Sciatic nerve (tissue), 2 donors: ENCODE measurements at places on chromosomes 7 and 10. TPM values are rescaled to one million over a fixed set of nuclear protein-coding genes. Genes with fewer than 3 reads are reported as not detected.

ATP6V0A4 gene
- not detected for total RNA-seq

NEUROD6 gene
- total RNA-seq: not detected

DNA sequence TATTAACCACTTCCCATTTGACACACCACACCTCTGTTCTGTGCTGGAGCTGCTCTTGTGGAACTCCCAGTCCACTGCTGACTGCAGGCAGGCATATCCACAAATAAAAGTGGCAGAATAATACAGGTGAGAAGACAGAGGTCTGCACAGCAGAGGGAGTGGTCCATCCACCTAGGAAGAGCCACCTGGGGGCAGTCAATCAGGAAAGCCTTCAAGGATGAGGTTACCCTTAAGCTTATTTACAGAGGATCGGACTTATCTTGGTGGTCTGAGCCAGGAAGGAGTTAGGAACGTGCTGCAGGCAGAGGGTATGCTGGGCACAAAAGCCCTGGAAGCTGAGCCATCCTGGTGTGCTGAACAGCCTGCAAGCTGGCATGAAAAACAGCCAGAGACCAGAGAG is 78.7 kb downstream of the FRMPD2 start:
- no peak for DNase-seq

MYPN gene
- total RNA-seq: 0.13 TPM

DNA sequence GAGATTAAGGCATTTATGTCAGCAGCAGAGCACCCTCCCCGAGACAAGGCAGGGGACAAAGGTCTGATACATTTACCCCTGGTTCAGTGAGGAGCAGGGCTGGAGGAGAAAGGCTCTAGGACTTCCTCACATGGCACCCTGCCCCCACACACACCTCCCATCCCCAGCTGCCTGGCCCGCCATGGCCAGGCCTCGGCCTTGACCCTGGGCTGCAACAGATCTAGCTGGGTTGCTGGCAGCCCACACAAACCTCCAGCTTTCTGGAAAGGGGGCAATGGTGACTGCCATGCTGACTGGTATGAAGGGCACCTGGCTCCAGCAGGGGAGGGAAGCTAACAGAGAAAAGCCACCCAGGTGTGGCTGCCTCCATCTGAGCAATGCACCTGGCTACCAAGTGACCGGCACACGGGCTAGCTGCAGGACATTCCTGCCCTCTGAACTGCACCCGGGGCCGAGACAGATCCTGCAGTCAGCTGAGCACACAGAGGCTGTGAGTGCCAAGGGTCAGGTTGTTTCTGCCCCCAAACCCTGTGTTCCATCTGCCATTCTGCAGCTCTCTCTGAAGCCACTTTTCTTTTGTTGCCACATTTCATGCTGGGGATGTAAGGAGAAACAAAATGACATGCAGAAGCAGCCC is 85.8 kb upstream of the LRRC18 start:
- DNase-seq: no peak

DNAH11 gene
- total RNA-seq: 0.49 TPM

GRCh38 chr10:75513292-75513885 is 82.0 kb downstream of the LRMDA start:
- DNase-seq: no peak

MMD2 gene
- total RNA-seq: 3.7 TPM

DNA sequence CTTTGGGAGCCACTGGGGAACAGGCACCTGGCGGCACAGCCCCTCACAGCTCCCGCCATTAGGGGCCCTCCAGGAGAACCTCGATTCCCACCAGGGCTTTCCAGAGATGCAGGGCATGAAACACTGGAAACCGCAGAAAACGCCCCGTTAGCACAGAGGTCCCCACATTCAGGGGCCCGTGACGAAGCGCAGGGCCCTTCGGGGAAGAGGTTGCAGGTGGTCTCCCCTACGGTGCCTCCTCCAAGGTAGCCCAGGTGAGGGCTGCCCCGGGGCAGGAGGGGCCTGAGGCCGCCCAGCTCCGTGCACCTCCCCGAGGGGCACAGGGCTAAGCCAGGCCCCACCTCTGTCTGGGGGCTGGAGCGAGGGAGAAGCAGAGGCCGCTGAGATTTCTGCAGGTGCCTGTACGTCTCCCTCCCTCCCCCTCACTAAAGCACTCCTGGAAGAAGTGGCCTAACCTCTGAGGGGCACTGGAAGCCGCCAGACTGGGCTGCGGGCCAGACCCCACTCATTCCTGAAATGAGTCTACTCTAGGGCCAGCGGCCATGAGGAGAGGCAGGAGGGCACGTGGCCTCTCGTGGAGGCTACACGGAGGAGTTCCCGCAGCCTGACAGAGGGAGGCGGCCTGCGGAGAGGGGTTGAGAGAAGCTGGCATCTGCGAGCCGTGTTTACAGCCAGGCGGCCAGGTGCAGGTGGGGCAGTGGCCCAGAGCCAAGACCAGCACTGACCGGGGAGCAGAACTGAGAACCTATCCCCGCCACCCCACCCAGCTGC is 6.9 kb downstream of the PDGFA start:
- no peak for DNase-seq

DNA sequence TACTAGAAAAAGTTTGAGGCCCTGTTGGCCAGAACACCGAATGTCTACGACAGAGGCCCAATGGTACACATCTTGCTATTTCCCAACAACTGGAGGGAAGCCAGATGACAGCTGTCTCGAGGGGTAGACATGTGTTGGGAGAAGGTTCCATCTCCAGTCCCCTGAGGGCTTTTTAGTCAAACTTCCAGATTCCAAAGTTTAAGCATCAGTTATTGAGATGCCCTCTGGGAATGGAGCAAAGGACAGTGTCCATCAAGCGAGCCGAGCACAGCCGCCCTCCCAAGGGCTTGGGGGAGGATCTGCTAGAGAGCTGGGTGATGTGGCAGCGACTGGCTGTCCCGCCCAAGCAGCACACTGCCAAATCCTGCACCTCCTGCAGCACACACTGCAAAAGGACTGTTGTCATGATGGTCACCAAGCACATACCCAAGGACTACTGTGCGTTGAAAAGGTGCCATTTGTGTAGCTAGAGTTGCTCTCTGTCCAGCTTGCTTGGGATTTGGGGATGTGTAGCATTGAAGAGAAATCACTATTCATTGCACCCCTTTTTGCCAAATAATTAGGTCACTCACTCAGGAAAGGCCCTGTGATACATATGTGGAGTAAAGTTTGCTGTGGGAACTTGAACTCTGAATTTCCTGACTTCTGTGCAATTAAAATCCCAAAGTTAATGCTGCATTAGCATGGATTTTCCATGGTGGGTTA is 164.6 kb downstream of the TRIL start:
- no peak for DNase-seq

TNPO3 gene
- total RNA-seq: 28.6 TPM

- no peak for DNase-seq
Measured at GRCh38 chr10:35872671-35873070, 230.6 kb upstream of the FZD8 start.

DNA sequence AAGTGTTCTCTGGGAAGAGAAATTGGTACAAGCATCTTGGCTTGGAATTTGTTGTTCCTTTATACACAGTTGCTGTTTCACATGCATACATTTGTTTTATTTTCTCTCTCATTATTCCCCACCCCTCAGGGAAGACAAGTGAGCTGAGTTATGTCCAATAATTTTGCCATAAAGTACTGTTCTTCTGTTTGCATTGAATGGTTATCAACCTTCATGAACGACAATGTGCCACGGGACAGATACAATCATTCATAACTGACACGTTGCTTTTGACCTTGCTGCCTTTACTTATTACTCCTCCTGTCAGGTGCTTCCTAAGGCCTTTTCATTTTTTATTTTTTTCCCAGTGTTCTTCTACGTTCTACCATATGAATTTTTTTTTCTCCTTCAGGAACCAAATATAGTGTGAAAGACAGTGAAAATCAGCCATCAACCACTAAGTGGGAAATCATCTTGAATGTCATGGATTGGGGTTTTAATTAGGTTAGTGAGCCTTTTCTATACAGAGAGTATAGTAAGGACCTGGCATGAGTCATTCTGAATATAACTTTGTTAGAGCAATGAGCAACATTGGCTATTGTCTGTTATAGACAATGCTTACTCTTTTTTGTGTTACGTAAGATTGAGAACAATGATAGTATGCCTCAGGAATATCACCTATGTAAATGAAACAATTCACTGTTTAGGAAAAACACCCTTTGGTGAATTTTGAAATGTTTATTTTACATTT is 383.2 kb downstream of the MALRD1 start:
- no peak for DNase-seq

DNA sequence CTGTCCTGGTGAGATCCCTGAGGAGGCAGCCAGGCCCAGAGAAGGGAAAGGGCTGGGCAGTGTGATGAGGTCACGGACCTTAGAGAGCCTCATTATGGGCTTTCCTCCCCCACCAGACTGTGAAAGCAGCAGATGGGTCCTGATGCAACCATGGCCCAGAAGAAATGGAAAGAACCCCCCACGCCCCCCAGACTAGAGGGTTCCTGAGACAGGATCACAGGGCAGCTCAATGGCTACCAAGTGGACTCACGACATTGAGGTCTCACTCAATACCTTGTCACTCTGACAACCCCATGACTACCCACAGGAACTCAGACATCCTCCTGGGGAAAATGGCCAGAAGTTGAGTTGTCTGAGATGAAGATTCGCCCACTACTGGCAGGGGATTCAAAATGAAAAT is 36.7 kb downstream of the FAM241B start:
- no peak for DNase-seq

- no peak for DNase-seq
Measured at GRCh38 chr7:47024991-47025390, 556.9 kb downstream of the TNS3 start.

GRCh38 chr7:158825628-158826289 is 3.5 kb downstream of the ESYT2 start:
- no peak for DNase-seq

DNA sequence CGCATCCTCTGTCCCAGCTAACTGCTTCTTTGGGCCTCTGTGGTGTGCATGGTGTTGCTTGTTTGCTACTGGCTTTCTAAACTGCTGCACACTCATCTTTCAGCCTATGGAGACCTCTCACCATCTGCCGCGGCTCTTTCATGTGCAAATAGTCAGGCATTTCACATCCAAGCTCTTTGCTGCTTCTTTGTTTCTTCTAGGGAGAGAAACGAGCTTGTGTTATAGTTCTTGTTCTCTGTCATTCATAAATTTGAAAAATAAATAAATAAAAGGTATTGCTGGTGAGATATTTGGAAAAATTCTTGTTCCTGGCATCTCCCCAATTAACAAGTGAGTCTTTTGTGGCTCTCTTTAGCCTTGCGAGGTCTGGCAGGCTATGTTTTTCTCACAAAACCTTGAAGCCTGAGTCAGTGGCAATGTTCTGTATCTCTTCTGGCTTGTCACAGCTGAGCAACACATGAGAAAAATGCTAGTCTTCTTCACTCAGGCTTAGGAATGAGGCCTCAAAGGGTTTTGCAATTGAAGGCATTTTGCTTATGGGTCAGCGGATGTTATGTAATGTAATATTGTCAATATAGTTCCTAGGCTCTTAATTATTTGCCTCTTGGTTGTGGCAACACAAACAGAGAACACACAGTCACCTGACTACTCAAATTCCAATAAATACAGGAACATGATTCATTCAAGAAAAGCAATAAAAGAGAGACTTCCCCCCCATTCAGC is 274.0 kb downstream of the FRMD4A start:
- DNase-seq: no peak

LIPJ gene
- 0.13 TPM for total RNA-seq

NPSR1 gene
- total RNA-seq: not detected

- no peak for DNase-seq
Measured at GRCh38 chr10:53430127-53430891, 657.7 kb upstream of the MBL2 start.

FAM25C gene
- not detected for total RNA-seq

- DNase-seq: no peak
Measured at GRCh38 chr7:22128528-22128920, 182.8 kb upstream of the CDCA7L start.

DNA sequence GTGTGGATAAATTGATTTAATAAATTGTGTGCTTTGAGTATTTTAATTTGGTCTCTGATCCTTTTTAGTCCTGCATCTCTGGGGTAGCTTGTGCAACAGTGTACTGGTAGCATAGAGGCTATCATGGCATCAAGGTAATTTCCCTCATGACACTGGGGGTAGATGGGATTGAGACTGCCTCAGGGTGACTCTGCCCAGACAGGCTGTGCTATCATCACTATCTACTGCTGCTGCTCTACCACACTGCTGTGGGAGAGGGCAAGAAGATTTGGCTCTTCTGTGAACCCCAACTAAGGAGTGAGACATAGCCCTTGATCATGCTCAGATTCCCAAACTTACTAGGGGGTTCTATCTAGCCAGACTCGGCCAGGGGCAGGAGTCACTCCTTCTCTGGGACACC is 43.6 kb upstream of the JAZF1 start:
- DNase-seq: no peak

DNA sequence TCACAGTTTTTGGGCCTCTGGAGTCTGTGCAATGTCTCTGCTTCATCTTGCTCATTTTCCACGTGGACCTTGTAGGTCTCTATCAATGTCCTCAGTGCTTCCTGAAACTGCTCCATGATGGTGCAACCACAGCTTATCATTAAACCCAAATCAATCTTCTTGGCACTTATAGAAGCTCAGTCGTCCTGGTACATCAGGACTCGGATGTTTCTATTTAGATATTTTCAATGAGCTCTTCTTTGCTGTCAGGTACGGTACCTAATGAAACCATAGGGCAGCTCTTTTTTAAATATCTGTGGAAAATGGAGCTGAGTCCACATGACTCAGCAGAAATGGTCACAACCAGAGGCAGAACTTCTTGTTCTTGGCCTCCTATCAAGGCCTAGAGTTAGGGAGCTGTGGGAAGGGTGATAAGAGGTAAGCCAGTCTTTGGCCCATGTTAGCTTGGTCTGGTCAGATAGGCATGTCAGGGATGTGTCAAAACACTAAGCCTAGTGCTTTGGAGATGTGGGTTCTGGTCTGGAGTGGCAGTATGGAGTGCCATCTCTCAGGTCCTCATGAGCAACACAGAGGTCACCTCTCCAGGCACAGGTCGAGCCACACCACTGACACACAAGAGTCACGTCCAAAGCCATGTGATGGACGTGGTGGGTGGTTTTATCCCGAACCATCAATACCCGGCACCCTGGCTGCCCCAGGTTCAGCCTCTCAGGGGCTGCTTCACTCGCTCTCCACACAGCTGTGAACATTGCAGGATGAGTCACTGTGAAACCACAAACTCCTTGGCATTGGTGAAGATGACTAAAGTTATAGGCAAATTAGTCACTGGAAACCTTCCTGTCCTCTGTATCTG is 87.0 kb downstream of the TBXAS1 start:
- DNase-seq: no peak
